ELR (cell line): ENCODE measurements at places on chromosomes 2 and 18.

GRCh38 chr2:235390816-235391194 is 103.0 kb upstream of the AGAP1 start:
- no peak for DNase-seq

- DNase-seq: no peak
These were observed 180.8 kb upstream of the MGAT5 start for GRCh38 chr2:134073023-134073422.

DNA sequence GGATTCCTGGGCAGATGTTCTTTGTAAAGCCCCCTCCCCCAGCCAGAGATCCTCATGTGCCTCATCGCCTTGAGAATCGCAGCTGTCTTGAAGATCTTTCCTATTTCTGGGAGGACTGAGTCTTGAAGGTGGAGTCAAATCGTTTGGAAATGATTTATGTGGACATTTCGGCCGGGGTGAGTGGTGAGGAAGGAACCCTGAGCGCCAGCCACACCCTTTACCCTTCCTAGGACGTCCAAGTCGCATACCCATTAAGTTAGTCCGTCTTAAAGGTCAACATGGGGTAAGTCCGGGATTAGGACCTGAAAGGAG is 84.9 kb upstream of the ZCCHC2 start:
- no peak for DNase-seq

DNA sequence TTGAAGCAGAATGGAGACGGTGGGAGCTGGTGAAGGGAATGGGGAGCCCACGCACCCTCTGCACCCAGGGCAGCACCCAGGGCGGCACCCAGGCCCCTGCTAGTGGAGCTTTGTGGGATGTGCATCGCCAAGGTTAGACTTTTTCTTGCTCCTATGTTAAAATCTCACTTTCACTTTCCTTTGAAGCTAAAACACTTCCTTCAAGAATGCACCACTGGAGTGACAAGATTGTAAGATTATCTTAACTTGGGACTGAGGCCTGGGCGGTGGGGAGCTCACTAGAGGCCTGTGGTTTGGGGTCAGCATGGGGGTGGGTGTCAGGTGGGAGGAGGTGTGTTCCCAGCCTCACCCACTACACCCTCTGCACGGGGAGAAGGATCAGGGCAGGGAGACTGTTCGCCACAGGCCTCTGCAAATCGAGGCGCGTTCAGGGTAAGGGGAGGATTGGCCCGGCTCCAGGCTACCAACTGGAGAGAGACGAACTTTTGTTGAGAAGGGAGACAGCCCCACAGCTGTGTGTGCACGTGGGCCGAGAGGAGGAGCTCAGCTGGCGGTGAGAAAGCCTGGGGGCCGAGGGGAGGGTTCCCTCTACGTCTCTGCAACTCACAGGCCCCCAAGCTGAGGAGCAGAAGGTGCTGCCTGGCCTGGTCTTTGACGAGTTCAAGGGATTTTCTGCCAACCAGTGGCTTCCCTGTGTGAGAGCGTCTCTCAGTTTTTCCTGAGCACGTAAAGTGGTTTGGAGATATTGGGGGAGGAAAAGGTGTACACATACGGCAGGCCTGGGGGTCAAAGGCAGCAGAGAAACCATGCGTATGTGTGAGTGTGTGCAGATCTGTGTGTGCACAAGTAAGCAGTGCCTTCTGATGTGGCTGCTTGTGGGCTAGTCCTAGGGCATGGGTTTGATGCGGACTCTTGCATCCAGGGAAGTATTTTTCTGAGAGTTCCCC is 147.7 kb downstream of the KLHL29 start:
- no peak for DNase-seq

DNA sequence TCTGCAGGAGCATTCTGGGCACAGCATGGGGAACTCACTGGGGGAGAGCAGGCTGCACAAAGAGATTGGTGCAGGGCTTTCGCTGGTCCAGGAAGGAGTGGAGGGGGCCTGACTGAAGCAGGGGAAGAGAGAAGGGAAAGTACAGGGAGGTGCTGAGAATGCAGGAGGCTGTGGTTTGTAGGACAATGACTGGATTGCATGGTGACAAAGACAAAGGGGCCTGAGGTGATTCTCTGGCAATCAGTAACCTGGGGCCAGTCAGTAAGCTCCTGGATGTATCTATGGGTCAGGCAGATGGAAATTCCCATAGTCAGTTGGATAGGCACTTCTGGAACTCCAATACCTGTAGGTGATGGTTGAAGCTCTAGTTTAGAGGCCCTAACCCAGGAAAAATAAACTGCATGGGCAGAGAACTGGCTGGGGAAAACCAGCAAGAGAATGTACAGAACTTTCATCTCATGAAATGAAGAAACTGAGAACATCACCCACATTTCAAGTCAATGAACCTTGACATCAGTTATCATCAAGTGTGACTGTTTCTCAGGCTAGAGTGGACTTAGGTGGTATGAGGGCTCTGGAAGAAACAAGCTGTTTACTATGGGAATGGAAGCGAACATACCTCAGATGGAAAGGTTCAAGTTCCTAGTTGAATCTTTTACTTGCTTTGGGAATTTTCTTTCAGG is 193.2 kb downstream of the TPGS2 start:
- DNase-seq: no peak

- no peak for DNase-seq
These were observed 81.1 kb upstream of the NYAP2 start for GRCh38 chr2:225318440-225318839.

DNA sequence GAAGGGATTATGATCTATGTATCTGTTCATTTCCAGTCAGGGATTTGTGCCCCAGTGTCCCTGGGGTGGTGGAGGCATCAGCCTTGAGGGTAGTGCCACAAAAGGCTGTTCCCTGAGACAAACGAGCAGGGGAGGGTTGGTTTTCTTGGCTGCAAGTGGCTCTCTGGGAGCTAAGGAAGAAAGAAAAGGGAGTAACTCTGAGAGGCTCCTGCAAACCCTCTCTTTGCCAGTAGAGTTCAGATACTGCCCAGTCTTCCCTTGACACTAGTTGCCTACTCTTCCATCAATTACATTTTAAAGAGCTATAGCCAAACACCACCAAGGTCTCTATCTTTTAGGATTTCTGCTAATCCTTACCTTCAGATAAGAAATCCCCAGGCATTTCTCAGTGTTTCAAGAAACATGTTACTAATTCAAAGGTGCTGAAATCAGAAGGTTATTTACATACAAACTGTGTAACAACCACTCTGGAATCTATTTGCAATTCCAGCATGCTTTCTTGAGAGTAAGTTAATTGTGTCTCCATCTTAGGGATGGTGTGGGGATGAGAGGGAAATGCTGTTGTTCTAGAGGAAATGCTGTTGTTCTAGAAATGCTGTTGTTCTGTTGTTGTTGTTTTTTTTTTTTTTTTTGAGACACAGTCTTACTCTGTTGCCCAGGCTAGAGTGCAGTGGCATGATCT is 18.7 kb upstream of the KCTD1 start:
- no peak for DNase-seq

- DNase-seq: peak; percentile 94
These were observed 383.4 kb downstream of the PTPRM start for GRCh38 chr18:7950380-7951136.

GRCh38 chr18:55116863-55117262 is 157.6 kb upstream of the CCDC68 start:
- no peak for DNase-seq

DNA sequence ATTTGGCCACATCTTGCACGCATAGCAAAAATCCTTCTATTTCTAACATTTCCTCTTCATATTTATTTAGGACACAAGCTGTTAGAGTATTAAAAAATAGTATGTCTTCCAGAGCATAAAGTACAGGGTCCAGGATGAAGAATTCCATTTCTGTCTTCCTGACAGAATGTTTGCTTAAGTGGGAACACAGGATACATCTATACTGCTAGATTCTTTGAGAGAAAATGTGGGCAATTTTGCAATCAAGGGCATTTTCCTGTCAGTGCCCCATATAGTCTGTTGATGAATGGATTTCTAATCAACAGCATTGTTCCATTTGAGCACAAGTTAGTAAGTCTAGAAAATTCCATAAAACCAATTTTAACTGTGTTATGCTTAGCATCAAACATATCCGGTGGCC is 409.9 kb downstream of the CPS1 start:
- no peak for DNase-seq

- DNase-seq: no peak
These were observed 105.7 kb downstream of the MGAT5 start for GRCh38 chr2:134359367-134360081.

- DNase-seq: peak; percentile 11
These were observed 42.9 kb downstream of the BOLA3 start for GRCh38 chr2:74104839-74105238.

GRCh38 chr2:232328516-232329460 is 49.8 kb upstream of the ALPP start:
- no peak for DNase-seq

- DNase-seq: no peak
These were observed 1497.5 kb downstream of the DPP10 start for GRCh38 chr2:115939902-115940301.

- DNase-seq: no peak
These were observed 252.1 kb downstream of the TMX3 start for GRCh38 chr18:68462766-68463165.

GRCh38 chr2:237566401-237567235 is at the start of gene PRLH:
Gene PRLH (plus strand): TSS chr2:237566574. CDS start chr2:237566574, 0 bp downstream.
- DNase-seq: no peak

- no peak for DNase-seq
These were observed 120.2 kb upstream of the MSH2 start for GRCh38 chr2:47282621-47283272.

- no peak for DNase-seq
These were observed 398.7 kb upstream of the LRRTM4 start for GRCh38 chr2:77920838-77921366.

DNA sequence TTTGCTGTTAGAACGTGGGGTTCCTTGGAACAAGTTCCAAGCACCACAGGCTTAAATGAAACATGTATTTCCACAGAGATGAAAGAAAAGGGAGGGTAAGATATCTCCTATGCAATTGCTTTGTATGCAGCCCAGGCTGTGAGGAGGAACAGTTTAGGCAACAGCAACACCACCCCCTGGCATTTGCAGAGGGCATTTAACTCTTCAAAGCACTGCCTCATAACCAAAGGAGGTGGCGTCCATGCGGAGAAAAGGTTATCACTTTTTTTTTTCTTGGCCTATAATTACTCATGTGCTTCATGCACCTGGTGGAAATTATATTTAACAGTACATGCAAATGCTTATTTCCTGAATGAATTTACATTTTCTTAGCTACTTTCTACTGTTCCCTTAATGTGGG is 286.0 kb downstream of the LPIN1 start:
- DNase-seq: no peak

DNA sequence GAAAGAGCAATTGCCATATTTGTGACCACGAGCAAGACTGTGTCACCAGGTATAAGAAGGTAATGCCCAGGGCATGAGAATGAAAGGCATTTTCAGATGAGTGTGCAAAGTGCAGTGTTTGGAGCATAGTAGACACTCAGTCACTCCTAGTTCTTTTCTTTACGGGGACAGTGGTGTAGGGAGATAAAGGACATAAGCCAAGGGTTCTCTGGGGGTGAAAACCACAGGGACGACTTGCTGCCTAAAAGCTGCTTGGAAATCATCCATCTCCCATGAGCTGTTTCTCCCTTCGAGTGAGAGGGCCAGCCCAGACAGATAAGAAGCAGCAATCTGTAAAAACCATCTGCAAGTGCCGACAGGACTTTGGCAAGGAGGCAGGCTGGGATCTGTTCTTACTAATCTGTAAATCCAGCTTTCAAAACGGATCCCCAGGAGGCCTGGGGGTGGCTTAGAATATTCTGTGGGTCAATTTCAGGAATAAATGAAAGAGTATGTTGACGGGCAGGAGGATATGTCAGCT is 221.6 kb downstream of the LPIN1 start:
- no peak for DNase-seq

DNA sequence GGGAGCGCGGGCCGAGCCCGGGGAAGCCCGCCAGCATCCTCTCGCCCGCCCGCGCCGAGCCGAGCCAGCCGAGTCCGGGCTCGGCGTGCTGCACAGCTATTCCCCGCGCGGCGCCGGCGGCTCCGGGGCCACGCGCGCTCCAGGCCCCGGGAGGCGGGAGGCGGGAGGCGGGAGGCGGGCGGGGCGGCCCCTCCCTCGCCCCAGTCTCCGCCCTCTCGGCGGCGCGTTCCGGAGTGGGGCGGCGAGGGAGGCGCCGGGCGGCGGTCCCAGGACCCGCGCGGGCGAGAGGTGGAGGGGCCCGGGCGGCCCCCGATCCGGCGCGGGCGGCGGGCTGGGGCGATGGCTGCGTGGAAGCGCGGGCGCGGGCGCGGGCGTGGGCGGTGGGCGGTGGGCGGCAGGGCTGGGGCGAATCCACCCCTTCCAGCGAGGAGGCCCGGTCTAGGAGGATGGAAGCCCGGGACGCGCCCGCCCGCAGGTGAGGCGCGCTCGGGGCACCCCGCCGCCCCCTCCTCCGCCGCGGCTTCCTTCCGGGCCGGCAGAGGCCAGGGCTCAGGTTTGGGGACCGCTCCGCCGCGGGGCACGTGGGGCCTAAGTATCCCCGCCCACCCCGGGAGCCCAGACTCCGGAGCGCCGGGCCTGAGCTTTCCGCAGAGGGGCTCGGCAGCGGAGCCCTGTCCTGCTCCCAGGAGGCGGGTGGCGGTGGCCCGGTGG is at the start of gene ADCY3:
Gene ADCY3 (minus strand): TSS at position 140 of the 711 bp plus-strand sequence. CDS start 1,250 bp downstream, outside the sequence.
- peak; percentile 50 for DNase-seq

- DNase-seq: peak; percentile 97
These were observed 13.4 kb downstream of the SERPINB7 start for GRCh38 chr18:63788447-63789096.

DNA sequence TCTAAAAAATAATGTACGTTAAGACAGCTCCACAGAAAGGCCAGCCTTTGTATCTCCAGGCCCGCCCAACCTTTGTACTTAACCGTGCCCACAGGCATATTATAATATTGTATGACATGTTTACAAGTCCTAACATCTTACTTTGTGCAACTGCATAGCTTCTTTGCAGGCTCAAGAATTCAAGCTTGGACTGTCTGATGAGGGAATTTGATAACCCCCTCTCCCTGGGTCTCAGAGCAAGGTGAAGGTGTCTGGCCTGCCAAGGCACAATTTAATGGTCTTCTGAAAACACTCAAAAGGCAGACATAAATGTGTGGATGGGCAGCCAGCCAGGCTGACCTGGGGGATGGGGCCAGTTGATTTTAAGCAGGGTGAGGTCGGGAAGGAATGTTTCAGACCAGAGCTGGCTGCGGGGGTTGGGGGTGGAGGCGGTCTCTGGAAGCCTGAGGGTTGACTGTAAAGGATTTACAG is 732.7 kb upstream of the FANCL start:
- no peak for DNase-seq

DNA sequence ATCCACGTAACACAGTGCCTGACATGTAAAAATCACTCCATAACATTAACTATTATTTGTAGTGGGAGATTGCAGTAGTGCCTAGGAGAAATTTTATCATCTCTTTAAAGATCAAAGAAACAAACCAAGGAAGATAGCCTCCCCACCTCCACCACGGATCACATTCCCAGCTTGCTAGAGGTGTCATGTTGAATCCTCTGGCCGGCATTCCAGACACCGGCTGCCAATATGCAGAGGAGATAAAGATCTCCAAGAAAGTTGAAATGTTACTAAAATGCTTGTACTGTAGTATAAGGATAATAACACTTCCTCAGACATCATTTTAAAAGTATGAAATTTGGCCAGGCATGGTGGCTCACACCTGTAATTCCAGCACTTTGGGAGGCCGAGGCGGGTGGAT is 6.1 kb upstream of the ATG16L1 start:
- no peak for DNase-seq

GRCh38 chr2:27216416-27217137 is 592 bp upstream of the CAD start:
- no peak for DNase-seq
